ENCODE measurements at places on chromosomes 1 and 21.
A peak's percentile ranks its signal among the peaks of the same experiment; 100 is the strongest.

DNA sequence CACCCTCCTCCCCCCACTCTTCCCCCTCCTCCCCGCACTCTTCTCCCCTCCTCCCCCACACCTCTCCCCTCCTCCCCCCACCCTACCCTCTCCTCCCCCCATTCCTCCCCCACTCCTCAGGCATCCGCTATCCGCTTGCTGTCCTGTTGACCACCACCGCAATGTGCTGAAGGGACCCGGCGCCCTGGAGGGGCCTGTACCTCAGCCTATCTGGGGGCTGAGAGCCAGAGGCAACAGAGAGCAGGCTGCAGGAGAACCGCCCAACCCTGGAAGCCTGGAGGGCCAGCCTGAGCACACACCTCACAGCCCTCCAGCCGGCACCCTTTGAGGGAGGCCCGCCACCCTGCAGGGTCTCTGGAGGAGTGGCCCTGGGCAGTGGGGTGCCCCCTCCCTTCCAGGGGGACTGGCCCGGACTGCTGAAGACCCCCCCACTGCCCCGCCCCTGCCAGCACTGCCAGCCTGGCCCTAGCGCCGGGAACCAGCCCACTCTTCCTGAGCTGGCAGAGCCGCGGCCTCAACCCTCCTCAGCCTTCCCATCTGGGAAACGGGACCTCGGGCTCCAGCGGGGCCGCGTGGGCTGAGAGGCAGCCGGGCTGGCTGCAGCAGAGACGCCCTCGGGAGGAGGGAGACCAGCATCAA lies 1.2 kb downstream of the C1QTNF12 start:
- DNase-seq = no peak

DNA sequence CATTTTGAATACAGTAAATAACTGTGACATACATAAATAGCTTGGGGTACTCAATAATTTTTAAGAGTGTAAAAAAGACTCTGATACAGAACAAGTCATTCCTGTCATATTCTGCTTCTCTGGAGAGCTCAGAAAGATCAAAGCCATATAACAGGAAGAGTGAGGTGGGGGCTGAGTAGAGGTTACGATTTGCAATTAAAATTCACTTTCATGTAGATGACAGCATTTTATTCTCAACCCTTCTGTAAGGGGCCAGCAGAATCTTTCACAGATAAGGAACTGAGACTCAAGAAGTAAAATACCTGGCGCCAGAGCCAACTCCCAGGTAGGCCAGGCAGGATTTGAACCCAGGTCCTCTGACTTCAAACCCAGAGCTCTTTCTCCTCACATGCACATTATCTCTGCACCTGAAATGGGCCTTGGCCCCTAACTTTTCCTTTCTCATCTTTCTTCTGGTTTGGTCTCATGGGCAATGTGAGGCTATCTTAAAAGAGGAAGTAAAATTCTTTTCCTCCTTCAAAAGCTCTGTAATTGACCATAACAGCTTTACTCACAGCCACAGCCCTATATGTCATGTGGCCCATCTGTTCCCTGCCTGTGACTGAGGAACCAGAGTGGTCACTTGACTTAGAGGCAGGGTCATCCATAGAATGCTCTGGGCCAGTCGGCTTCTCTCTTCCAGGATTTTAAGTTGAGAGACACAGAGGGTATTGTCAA lies 80.9 kb upstream of the SYT6 start:
- DNase-seq = no peak

DNA sequence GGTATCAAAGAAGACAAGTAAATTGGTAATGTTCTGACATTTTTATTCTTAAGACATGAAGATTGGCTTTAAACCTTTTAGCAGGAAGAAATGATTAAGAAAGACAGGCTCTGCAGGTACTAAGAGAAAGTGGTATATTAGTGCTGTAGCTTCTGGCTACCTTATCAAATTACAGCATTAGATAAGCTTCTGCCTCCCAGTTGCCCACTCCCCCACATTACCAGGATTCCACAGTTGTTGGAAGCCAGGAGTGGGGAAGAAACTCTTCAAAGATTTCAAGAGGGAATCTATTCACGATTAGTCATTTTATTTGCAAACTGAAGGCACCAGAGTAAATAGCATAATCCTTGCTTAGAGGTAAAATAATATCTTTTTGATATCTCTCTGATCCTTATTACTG lies 274.9 kb downstream of the LMO4 start:
- no peak for DNase-seq

- no peak for DNase-seq
These were observed 343.0 kb downstream of the RRAGC start for GRCh38 chr1:38516560-38516959.

GRCh38 chr1:235997049-235997448 lies 67.8 kb downstream of the NID1 start:
- no peak for DNase-seq

GRCh38 chr1:65388908-65389695 lies 31.4 kb upstream of the LEPR start:
- no peak for DNase-seq

GRCh38 chr1:27071049-27071416 lies 58.4 kb upstream of the TENT5B start:
- DNase-seq = no peak

DNA sequence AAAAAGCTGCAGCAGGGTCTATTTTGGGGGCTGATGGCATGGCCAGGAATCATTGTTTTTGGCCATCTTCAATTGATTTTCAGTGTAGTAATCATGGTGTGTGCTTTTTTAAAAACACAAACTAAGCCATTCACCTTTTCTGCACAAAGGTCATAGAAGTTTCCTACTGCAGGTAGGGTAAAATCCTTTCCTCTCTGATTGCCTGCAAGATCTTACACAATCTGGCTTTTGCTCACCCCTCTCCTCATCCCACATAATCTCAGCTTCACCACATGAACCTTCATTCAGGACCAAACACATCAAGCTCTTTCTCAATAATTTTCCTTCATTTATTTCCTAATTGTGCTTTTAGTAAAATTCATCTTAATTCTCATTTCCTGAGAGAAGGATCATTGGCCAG lies 38.3 kb upstream of the GBP5 start:
- DNase-seq = no peak

- no peak for DNase-seq
These were observed 30.0 kb downstream of the MIS18A start for GRCh38 chr21:32248571-32249461.

GRCh38 chr21:41770901-41771624 lies 4.2 kb upstream of the RIPK4 start:
- DNase-seq = no peak

GRCh38 chr1:211833174-211833820 lies 2.7 kb upstream of the LPGAT1 start:
- DNase-seq = no peak

DNA sequence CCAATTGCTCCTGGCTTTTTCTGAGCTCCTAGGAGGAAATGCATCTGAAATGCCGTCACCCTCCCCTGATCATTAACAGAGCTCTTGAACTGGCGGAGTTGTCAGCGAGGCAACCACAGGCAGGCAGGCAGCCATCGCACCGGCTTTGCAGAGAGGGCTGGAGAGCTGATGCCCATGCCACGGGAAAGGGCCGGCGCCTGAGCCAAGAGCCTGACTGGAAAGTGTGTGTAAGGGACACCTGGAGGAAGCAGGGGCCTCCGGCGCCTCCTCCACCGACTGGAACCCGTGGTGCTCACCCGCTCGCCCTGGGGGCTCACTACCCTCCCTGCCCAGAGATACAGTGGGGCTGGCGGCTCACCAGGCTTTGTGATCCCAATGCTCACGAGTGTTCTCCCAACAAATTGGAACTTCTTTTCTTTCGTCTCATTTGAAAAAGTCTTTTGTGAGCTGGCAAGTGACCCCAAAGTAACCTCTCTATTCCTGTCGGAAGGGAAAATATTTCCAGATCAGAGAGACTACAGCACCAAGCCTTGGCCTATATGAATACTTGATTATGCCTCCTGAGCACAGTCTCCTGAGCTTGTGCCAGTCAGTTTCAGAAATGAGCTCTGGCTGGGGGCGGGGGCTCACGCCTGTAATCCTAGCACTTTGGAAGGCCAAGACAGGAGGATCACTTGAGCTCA lies 97.7 kb upstream of the SLC25A33 start:
- DNase-seq = no peak

DNA sequence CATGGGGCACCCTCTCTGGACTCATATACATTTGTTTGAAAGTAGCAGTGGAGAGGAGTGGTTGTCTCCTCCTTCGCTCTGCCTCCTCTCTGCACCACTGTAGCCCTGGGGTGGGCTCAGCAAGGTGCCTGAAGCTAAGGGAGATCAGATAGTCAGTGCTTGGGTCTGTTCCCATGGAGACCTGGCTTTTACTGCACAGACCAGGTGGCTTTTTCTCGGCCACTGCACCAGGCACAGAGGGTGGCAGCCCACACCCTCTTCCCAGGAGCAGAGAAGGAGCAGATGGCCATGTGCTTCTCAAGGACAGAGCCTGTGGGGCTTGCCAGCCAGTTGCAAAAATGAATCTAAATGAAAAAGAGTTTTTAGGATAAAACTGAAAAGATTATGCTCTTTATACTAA lies 123.4 kb upstream of the KCNK1 start:
- DNase-seq = no peak

GRCh38 chr1:245118806-245119205 lies 36.0 kb upstream of the KIF26B start:
- no peak for DNase-seq

DNA sequence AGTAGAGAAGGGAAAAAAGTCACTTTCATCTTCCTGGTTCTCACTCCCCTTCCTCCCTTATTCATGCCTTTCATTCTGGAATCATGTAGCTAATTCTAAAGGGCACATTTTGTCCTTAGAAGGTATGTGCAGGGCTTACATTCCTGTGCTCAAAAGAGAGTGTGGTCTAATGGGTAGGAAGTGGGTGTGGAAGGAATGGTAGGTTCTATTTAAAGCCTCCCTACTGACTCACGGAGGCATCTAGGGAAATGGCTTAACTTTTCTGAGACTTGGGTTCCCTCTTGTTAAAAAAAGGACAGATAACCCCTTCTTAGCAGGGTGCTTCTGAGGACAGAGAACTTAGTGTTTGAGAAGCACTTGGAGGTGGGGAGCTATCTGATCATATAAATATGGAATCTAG lies 249.3 kb upstream of the DUSP10 start:
- DNase-seq = no peak

DNA sequence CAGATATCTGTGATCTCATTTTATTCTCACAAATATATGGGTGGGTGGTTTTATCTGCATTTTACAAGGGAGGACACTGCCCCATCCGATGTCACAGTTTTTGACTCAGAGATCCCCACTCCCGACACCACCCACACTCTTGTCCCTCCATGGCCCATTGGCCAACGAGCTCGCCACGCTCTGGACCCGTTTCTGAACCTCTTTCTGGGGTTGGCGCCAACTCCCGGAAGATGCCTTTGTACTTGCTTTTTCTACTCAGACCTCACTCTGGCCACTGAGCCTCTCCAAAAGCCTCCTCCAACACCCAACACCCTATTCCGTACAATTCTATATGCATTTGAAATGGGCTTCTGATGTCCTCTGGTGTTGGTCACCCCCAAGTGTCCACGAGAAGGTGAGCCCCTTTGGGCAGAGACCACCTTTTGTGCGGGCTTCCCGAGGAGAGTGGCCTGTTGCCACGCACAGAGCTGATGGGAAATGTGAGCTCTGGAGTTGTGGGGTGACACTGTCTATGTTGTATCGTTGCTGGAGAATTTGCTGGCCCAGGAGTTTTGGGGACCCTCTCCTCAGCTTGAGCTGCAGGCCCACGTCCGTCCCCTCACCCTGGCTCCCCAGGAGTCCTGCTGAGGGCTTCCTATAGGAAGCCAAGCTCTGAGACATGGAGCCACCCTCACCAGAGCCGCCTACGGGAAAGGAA lies 366.9 kb upstream of the VAMP3 start:
- no peak for DNase-seq

GRCh38 chr1:115677182-115677555 lies 35.4 kb downstream of the VANGL1 start:
- DNase-seq = no peak

- peak; percentile 31 for DNase-seq
These were observed 1.8 kb downstream of the RNF220 start for GRCh38 chr1:44406737-44407429.

Measured in endothelial cell (in vitro differentiated cells).